ENCODE measurements at places on chromosomes 11 and 22.

DNA sequence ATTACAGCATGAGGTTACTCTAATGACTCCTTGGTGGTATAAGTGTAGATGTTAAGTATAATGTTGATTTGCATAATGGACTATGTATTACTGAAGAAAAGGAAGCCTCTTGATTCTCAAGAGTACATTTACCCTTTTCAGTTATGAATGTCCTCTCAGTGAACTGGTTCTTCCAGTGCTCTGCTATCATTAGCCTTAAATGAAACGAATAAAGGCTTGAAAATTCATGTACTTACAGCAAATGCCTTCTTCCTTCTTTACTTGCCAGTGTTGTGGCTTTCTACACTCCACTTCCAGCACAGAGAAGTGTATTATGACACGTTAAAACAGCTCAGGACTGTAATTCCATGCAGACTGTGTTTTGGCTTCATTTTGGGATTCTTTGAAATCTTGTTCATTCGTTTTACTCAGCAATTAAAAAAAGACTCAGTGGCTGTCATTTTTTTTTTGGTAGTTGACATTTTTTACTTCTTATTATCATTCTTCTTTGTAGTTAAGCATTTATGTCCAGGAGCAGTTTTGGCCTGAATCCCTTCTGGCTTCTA is 96.9 kb downstream of the MTMR3 start:
- DNase-seq: no peak

GRCh38 chr22:44678556-44679305 is 23.3 kb upstream of the PRR5 start:
- no peak for DNase-seq

DNA sequence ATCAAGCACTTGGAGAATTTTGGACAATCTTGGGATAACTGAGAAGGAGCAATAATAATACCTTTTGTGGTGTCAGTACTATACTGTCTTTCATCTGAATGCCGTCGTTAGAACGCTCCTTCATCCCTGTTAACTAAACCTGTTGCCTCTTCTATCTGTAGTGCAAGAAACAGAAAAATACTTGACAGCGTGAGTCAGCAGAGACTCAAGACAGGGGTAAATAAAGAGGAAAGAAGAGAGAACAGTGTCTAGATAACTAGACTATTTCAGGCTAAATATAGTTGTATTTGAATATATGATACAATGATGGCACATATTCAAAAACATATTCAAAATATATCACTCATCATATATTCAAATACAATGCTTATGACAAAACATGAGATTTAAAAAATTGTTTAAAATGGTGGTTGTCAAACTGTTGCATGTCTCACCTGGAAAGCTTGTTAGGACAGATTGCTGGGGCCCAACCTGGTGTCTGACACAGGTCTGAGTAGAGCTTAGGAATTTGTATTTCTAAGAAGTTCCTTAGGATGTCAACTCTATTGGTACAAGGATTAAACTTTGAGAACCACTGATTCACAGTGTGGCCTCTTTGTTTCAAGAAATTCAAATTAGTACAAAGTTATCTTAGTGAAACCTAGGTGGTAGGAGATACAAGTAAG is 17.4 kb downstream of the OOSP4A start:
- no peak for DNase-seq

- DNase-seq: no peak
These were observed 131.0 kb downstream of the PLEKHA7 start for GRCh38 chr11:16883174-16883573.

- DNase-seq: no peak
These were observed 9.4 kb downstream of the BMAL1 start for GRCh38 chr11:13287036-13287435.

DNA sequence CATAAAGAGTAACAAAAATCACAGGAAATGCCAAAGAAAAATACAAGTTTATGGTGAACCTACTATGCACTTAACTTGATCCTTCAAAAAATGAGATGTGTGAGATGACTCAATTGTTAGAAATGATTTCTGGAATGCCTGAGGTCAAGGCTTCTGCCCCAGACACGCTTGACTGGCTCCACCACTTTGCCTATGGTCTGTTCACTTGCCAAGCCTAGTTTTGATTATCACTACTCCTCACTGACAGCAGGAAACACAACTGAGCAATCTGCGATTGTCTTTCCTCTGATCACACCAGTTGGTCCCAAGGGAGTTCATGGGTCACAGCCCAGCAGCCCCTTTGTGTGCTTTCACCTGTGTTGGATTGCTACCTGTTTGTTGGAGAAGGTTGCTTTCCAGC is 20.6 kb upstream of the PRDM10 start:
- no peak for DNase-seq

GRCh38 chr11:45939836-45940235 is 17.4 kb downstream of the LARGE2 start:
- no peak for DNase-seq

Data from activated naive CD8-positive, alpha-beta T cell treated with anti-CD3 and anti-CD28 coated beads, Interleukin-2, amount 50 U/mL, for 16 hours (primary cell).